Activated CD8-positive, alpha-beta memory T cell treated with anti-CD3 and anti-CD28 coated beads for 1 hour (primary cell): ENCODE measurements at places on chromosomes 5 and 9.

- DNase-seq: no peak
Measured at GRCh38 chr9:117125531-117125930, 289.3 kb downstream of the ASTN2 start.

GRCh38 chr9:89179540-89179894 lies 899 bp upstream of the SHC3 start:
- no peak for DNase-seq

- peak; percentile 57 for DNase-seq
Measured at GRCh38 chr9:123929870-123930831, at the start of gene DENND1A. Gene DENND1A (minus strand): TSS chr9:123930126. CDS start chr9:123929905, 221 bp downstream.

- no peak for DNase-seq
Measured at GRCh38 chr5:79122973-79123372, 11.4 kb downstream of the BHMT start.

GRCh38 chr5:122501089-122501435 lies 189.0 kb downstream of the SNCAIP start:
- DNase-seq: no peak

DNA sequence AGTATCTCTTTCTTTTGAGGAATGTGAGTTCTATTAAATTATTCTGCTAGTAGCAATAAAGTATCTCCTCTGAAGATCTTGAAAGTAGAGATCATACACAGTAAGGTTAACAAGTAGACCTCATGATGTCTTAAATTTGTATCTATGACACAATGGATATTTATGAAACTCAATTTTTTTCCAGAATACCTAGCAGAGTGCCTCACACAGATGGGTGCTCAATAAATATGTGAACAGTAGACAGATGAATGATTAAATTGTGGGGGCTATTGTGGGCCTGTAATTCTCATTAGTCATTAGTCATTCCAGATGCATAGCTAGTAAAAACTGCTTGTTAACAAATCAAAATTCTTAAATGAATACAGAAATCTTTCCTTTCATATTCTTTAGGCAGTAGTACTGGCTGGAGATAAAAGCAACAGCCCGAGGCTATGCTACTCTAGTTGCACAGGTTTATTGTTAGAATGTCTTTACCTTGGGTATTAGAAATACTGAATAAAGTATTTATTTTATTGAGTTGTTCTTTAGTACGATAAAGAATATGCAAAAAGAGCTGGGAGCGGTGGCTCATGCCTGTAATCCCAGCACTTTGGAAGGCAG lies 22.0 kb downstream of the CHD1 start:
- DNase-seq: no peak

- no peak for DNase-seq
Measured at GRCh38 chr5:176639981-176640380, 7.3 kb upstream of the TSPAN17 start.

- DNase-seq: no peak
Measured at GRCh38 chr9:97658707-97659106, 25.1 kb downstream of the NCBP1 start.
